PC-9 (cell line): ENCODE measurements at places on chromosomes 4 and X. TPM values are rescaled to one million over a fixed set of nuclear protein-coding genes. Genes with fewer than 3 reads are reported as not detected.
A peak's percentile ranks its signal among the peaks of the same experiment; 100 is the strongest.

PDGFRA gene
- total RNA-seq: not detected in 2 replicates

CCSER1 gene
- 4.1 and 5.9 TPM in 2 replicates for total RNA-seq

TEX13D gene
- not detected in 2 replicates for total RNA-seq

ATP11C gene
- 11.1 and 13.0 TPM in 2 replicates for total RNA-seq

MAGEA1 gene
- total RNA-seq: not detected in 2 replicates

PABPC1L2B gene
- not detected in 2 replicates for total RNA-seq

GLRB gene
- 7.0 and 7.3 TPM in 2 replicates for total RNA-seq

DNA sequence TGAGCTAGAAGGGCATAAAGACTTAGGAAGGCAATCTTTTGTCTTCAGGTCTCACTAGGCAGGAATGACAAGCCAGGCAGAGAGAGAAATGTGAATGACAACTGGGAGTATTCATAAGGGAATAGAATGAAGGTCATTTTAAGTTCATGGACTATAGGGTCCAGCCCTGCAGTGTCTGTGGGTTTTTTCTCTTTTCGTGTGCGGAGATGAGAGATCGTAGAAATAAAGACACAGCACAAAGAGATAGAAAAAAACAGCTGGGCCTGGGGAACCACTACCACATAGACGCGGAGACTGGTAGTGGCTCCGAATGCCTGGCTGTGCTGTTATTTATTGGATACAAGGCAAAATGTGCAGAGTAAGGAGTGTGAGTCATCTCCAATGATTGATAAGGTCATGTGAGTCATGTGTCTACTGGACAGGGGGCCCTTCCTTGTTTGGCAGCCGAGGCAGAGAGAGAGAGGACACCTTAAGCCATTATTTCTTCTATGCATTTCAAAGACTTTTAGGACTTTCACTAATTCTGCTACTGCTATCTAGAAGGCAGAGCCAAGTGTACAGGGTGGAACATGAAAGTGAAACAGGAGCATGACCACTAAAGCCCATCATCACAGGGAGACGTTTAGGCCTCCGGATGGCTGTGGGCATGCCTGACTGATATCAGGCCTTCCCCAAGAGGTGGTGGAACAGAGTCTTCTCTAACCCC, 921.8 kb upstream of the PCDH10 start:
- no peak overlapping the region for H3K27ac ChIP-seq
- no peak for DNase-seq
- H3K4me1 ChIP-seq: no peaks in the 10 kb centered on the region
- H3K36me3 ChIP-seq: no peaks in the 10 kb centered on the region
- H3K4me3 ChIP-seq: peak overlapping the region; percentile 52; the same call in 1 of the 2 replicates

DNA sequence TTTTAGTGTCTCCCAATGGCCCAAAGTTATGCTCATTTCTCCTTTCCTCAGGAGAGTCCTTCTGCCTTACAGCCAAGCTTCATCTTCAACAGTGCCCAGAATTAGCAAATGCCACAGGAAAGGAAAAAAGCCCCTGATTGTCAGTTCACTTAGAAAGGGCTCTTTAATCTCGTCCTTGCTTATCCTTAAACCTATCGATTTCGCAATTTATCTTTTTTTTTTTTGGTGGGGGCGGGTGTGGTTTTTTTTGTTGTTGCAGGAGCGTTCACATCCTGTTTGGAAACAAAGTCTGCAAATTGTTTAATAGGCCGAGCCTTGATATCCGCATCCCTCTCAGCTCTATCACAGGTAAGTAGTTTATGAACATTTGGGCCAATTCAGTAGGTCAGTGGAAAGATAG, 20.2 kb downstream of the TRPC5OS start:
- no peak for DNase-seq
- H3K27me3 ChIP-seq: no peaks in the 10 kb centered on the region
- no peaks in the 10 kb centered on the region for H3K4me1 ChIP-seq

GRCh38 chrX:20284444-20284843, 17.7 kb upstream of the RPS6KA3 start:
- no peak for DNase-seq
- H3K27me3 ChIP-seq: no peaks in the 10 kb centered on the region
- no peak overlapping the region for H3K4me3 ChIP-seq
- H3K27ac ChIP-seq: no peak overlapping the region
- no peaks in the 10 kb centered on the region for H3K4me1 ChIP-seq
- no peaks in the 10 kb centered on the region for H3K36me3 ChIP-seq

DNA sequence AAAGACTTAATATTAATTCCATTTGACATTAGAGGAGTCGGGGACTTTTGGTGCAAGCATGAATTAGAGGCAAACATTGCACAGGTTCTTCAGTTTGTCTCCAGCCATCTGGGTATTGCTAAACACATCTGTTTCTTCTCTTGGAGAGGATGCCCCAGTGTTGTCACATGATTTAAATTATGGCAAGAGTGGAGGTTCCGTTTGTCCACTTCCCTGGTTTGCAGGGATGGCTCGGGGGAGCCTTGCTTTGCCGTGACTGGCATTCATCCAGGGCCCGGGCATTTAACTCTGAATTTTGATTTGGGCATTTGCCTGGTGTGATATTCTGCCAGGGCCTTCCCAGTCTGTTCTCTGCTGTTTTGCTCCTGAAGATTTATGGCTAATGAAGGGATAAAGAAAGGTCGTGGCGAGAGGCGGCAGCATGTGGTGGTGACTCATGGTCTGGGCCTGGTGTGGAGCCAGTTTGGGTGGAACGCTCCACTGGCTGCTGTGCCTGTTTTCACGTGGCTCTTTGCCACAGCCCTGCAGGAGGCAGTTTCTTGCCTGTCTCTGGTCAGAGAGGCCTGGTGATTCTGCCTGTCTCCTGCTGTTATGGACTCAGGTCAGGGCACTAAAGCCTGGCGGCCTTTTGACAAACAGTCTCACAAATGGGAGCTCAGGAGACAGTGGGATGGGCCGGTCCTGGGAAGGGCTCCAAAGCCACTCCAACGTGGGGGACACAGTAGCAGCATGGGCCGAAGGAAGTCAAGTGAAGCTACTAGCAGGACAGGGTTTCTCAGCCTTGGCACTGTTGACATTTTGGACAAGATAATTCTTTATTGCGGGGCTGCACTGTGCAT, 99.4 kb upstream of the PGRMC2 start:
- peaks cover 33% of the 10 kb centered on the region for H3K4me1 ChIP-seq
- H3K36me3 ChIP-seq: no peaks in the 10 kb centered on the region
- no peak overlapping the region for H3K4me3 ChIP-seq

GRCh38 chrX:101507372-101507771, 22.1 kb downstream of the ARMCX4 start:
- no peak overlapping the region for H3K4me3 ChIP-seq
- no peaks in the 10 kb centered on the region for H3K4me1 ChIP-seq
- H3K27me3 ChIP-seq: no peaks in the 10 kb centered on the region
- H3K27ac ChIP-seq: no peak overlapping the region
- DNase-seq: no peak

DNA sequence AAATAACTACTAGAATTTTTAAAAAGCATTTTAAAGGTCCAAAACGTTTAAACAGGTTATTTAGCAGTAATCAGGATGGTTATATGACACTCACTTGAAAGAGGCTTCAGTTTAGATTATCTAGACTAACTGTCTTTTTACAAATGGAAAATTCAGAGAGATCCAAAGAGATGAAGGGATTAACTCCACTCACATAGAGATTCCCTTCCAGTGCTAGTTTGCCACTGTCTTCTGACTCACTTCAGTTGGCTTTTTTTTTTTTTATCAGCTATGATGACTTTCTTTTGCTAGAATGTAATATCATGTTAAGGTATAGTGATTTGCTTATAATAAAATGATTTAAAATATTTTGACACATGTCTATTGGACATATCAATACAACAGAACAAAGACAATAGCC, 43.8 kb downstream of the GALNT7 start:
- DNase-seq: no peak
- peak overlapping the region; percentile 75 for H3K27ac ChIP-seq
- 0 out of 2 replicates have a peak overlapping the region, but pooled peaks have one; percentile 10 for H3K4me3 ChIP-seq
- no peaks in the 10 kb centered on the region for H3K27me3 ChIP-seq
- no peaks in the 10 kb centered on the region for H3K36me3 ChIP-seq
- H3K4me1 ChIP-seq: peaks cover 58% of the 10 kb centered on the region

- peaks cover 27% of the 10 kb centered on the region for H3K4me1 ChIP-seq
- peak overlapping the region; percentile 57 for H3K27ac ChIP-seq
- no peaks in the 10 kb centered on the region for H3K36me3 ChIP-seq
- no peak overlapping the region for H3K4me3 ChIP-seq
Measured at GRCh38 chrX:106300656-106301055, 132.6 kb downstream of the PWWP3B start.

- H3K4me1 ChIP-seq: peaks cover 19% of the 10 kb centered on the region
- no peak overlapping the region for H3K27ac ChIP-seq
- DNase-seq: no peak
- H3K36me3 ChIP-seq: no peaks in the 10 kb centered on the region
Measured at GRCh38 chr4:122541996-122542395, 78.9 kb downstream of the IL21 start.

GRCh38 chr4:6616087-6616995, 24.1 kb upstream of the MRFAP1 start:
- H3K4me1 ChIP-seq: no peaks in the 10 kb centered on the region
- H3K4me3 ChIP-seq: no peak overlapping the region
- DNase-seq: no peak
- H3K27ac ChIP-seq: no peak overlapping the region
- no peaks in the 10 kb centered on the region for H3K36me3 ChIP-seq
- no peaks in the 10 kb centered on the region for H3K27me3 ChIP-seq

DNA sequence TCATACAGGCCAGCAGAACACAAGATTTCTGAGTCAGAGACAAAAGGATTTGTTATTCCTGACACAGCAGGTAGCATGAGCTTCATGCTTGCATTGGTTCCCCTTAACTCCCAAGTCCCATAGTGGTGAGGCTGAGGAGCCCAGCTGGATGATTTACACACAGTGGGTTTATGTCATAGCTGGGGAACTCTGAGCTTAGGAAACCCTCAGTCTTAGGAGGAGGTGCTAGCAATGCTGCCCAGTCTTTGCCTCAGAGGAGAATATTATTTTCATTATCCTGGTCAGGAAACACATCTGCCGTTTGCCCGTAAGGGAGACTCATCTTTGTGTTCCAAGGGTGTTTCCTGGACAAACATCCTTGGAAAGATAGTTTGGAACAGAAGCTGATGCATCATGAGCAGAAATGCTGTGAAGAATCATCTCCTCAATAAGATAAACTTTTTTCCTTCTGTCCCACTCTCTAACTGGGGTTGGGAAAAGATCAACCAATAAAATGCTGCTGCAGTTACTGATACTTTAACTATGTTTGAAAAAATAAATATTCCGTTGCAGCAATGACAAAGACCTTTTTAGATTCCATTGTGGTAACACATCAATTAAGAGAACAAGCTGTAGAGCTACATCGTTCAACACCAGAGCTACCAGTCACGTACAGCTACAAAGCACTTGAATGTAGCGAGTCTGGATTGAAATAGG, 146.8 kb downstream of the DCLK2 start:
- H3K4me1 ChIP-seq: no peaks in the 10 kb centered on the region
- no peak overlapping the region for H3K4me3 ChIP-seq
- no peaks in the 10 kb centered on the region for H3K27me3 ChIP-seq
- no peak overlapping the region for H3K27ac ChIP-seq
- H3K36me3 ChIP-seq: no peaks in the 10 kb centered on the region
- no peak for DNase-seq

- no peak overlapping the region for H3K4me3 ChIP-seq
- no peaks in the 10 kb centered on the region for H3K36me3 ChIP-seq
- H3K27me3 ChIP-seq: no peaks in the 10 kb centered on the region
- no peak for DNase-seq
- no peaks in the 10 kb centered on the region for H3K4me1 ChIP-seq
Measured at GRCh38 chr4:79281566-79282359, 44.1 kb downstream of the NAA11 start.

DNA sequence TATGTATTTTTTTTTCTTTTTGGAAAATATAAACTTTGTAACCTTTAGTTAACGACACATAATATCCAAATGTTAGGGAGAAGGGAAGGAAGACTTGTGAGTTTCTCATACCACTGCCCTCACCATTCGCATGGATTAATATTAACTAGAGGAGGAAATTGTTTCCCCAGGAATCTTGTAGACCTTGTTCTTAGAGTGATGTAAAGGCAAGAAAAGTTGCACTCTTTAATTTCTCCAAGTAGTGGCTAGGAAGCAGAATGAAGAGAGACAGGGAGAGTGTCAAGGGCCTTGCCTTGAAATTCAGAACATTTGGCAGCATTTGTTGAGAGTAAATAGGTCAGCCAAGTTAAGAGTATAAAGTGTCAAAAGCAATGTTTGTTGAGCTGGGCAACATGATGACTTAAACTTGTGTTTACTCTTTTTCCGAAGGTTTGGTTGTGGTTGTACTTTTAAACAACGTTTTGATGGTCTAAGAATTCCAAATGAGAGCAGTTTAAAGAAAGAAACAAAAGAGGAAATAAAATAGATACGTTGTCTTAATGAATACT, 105.7 kb downstream of the TENM3 start:
- DNase-seq: no peak
- no peaks in the 10 kb centered on the region for H3K36me3 ChIP-seq
- no peak overlapping the region for H3K4me3 ChIP-seq
- H3K4me1 ChIP-seq: no peaks in the 10 kb centered on the region
- peaks cover 20% of the 10 kb centered on the region; the same call in 1 of the 2 replicates for H3K27me3 ChIP-seq

GRCh38 chr4:140695483-140695882, 60.7 kb downstream of the TBC1D9 start:
- H3K36me3 ChIP-seq: 0 out of 2 replicates have a peak, but pooled peaks cover 4% of the 10 kb centered on the region
- DNase-seq: no peak
- no peak overlapping the region for H3K27ac ChIP-seq
- no peaks in the 10 kb centered on the region for H3K27me3 ChIP-seq
- H3K4me3 ChIP-seq: no peak overlapping the region

GRCh38 chrX:7076245-7076661, 71.3 kb upstream of the STS start:
- H3K36me3 ChIP-seq: peaks cover 5% of the 10 kb centered on the region; the same call in 1 of the 2 replicates
- no peak for DNase-seq

GRCh38 chrX:9476810-9477575, 12.1 kb downstream of the TBL1X start:
- H3K36me3 ChIP-seq: no peaks in the 10 kb centered on the region
- no peaks in the 10 kb centered on the region for H3K4me1 ChIP-seq
- H3K27ac ChIP-seq: no peak overlapping the region

- H3K4me3 ChIP-seq: no peak overlapping the region
- no peaks in the 10 kb centered on the region for H3K36me3 ChIP-seq
- H3K4me1 ChIP-seq: no peaks in the 10 kb centered on the region
- H3K27me3 ChIP-seq: no peaks in the 10 kb centered on the region
Measured at GRCh38 chr4:6420036-6420435, 52.4 kb downstream of the PPP2R2C start.

- DNase-seq: no peak
- no peaks in the 10 kb centered on the region for H3K4me1 ChIP-seq
- H3K4me3 ChIP-seq: no peak overlapping the region
- no peaks in the 10 kb centered on the region for H3K36me3 ChIP-seq
- no peak overlapping the region for H3K27ac ChIP-seq
Measured at GRCh38 chr4:90926957-90927356, 799.8 kb downstream of the CCSER1 start.

GRCh38 chrX:108582151-108582550, 142.5 kb downstream of the COL4A5 start:
- H3K36me3 ChIP-seq: peaks cover 11% of the 10 kb centered on the region; the same call in 1 of the 2 replicates
- H3K27ac ChIP-seq: no peak overlapping the region
- H3K4me3 ChIP-seq: no peak overlapping the region
- no peak for DNase-seq
- no peaks in the 10 kb centered on the region for H3K27me3 ChIP-seq
